ENCODE measurements at places on chromosomes 6 and 20.

- DNase-seq, result no peak
Measured at GRCh38 chr6:133816171-133816570, 72.7 kb upstream of the TCF21 start.

GRCh38 chr6:67974931-67975330 lies 660.2 kb upstream of the ADGRB3 start:
- no peak for DNase-seq

DNA sequence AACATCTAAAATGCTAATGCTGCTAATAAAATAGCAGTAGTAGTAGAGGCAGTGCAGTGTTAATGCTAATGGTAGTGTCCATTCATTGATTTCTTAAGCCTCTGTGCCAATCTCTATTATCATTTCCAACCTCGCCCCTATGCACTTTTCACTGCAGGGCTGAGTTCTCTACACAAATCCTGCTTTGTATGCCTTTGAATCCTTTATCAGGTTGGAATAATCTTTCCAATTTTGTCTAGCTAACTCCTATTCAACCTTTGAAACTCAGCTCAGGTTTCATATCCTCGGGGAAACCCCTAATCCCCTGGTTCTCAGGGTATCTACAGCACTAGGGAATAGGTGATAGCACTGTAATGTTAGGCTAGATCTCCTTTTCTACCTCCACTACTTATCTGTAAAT lies 284.0 kb upstream of the RUNX2 start:
- DNase-seq, result no peak

DNA sequence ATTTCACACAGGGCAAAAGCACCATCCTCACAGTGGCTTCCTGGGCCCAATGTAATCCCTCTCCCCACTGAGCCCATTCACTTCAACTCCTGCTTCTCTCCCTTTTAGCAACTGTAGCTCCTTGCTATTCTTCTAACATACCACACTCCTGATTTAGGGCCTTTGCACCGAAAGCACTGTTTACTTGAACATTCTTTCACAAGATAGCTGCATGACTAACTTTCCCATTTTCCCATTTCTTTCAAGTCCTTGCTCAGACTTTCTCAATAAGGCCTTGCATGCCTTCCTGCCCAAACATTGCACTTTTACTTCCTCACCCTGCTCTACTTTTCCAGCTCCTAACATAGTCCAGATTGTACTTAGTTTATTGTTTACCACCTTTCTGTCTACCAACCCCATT lies 73.0 kb downstream of the SHPRH start:
- no peak for DNase-seq

DNA sequence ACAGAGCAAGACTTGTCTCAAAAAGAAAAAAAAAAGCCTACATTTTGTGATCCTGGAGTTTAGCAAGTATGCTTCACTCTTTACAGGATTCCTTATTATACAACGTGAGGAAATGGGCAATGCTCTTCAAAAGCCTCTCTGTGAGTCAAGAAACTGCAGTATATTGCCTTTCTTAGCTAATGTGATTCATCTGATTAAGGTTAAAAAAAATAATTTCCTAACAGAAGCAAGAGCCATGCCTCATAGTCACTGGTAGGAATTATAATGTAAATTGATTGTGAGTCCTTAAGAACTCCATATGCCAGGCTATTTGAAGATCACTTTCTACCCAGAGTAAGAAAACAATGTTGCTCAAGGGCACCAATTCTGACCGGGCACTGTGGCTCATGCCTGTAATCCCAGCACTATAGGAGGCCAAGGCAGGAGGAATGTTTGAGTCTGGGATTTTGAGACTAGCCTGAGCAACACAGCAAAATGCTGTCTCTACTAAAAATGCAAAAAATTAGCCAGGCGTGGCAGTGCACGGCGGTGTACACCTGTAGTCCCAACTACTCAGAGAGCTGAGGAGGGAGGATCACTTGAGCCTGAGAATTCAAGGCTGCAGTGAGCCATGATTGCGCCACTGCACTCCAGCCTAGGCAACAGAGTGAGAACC lies 43.3 kb downstream of the SLC26A8 start:
- DNase-seq, result no peak

DNA sequence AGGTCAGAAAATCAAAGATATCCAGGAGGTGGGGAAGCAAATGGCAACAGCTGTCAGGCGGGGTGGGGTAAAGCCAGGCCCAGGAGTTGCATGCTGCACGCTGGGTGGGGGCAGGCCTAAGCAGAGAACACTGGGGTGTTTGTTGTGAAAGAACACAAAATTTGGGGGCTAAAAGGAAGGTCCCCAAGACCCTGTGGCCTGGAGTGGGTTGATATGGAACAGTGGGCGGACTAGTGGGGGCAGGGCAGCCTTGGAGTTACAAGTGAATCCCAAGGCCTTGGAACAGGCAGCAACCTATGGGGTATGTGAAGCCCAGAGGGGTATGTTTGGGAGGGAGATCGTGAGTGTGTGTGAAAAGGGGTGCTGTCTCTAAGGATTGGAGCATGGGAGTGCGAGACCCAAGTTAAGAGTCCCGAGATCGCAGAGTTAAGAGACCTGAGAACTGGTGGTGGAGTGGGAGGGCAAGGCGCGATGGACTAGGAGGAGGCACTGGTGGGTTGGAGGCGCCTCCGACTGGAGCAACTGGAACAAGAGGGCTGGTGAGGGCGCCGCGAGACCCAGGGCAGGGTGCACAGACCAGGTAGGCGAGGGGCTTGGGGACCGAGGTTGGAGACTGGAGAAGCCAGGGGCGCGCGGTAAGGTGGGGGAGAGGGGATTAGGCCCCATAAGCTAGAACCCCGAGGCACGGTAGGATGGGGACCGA lies 658 bp downstream of the CUL7 start:
- DNase-seq, result peak; percentile 22

DNA sequence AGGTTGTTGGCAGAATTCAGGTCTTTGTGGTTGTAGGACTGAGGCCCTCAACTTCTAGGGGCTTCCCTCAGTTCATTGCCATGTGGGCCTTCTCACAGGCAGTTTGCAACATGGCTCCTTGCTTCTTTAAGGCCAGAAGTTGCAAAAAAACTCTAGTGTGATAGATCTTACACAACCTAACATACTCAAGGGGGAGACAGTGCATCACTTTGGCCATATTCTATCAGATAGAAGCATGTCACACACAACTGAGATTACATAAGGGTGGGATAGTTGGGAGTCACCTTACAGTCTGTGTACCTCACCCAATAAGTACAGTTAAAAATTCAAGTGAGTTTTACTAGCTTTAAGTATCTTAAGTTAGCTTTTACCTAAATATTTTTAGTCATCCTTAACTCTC lies 1.6 kb downstream of the SIRPD start:
- no peak for DNase-seq

All from activated naive CD4-positive, alpha-beta T cell treated with Interleukin-2 at 50 U/mL for 16 hours (primary cell).